GM18507 (cell line): ENCODE measurements at places on chromosomes 3 and 15.

DNA sequence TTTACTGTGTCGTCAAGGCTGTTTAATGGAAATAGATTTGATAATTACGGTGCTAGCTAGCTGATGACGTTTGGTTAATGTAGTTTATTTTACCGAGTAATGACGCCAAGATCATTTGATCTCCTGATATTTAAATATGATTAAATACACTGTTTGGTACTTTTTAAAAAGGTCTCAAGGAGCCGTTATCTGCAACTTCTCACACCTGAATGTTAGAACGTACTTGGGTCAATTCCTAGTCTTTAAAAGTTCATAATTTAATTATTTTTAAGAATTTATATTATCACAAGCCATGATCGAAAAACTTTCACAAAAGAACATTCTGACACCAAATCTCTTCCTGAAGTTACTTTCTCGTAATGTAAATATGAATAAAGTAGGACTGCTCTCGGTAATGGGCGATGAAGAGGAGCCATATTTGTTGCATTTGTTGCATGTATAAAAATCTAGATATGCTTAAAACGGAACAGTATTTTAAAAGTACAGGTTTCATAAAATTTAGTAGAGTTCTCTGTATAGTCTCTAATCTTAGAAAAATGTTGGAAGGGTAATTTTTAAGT is 16.2 kb upstream of the CHD2 start:
- DNase-seq, result no peak

GRCh38 chr15:27545494-27546255 is 553.4 kb downstream of the OCA2 start:
- no peak for DNase-seq

DNA sequence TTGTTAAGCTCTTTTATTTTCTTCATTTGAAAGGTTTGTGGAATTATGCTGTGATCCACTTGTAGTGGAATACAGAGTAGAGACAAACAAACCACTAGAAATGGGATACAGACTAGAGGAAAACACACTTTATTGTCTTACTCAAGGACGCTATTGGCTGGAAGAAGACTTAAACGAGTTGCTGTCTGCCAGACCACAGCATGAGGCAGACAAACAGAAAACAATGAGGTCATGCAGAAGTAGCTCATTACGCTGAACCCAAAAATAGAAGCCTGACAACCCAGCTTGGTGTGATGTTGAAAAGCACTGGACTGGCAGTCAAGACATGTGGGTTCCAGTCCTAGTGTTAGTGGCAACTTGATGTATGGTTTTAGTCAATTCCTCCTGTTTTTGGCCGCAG is 62.4 kb upstream of the P3H2 start:
- no peak for DNase-seq

- no peak for DNase-seq
Observed at GRCh38 chr3:63354160-63354559, 76.1 kb downstream of the SYNPR start.

GRCh38 chr3:42438758-42439157 is 28.3 kb upstream of the LYZL4 start:
- no peak for DNase-seq

GRCh38 chr3:59774000-59774399 is 724.2 kb upstream of the CFAP20DC start:
- no peak for DNase-seq
